ENCODE measurements at places on chromosomes 5 and 9. TPM values are rescaled to one million over a fixed set of nuclear protein-coding genes. Genes with fewer than 3 reads are reported as not detected.
A peak's percentile ranks its signal among the peaks of the same experiment; 100 is the strongest.

DNA sequence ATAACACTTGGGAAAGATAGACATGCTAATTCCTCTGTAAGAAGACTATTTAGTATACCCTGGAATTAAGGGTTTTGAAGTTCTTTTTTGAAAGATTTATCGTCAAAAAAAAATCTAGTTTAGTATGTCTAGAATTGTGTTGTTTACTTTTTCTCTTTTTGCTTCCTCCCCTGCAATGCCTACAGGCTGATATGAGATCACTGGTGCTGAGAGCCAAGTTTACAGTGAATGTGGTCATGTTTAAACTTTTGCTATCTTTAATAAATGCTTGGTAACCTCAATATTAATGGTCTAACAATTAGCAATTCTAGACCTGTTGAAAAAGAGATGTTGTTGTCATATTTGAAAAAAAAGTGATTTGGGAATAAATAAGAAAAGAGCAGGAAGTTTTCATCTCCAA is 86.1 kb downstream of the CWC27 start:
- DNase-seq: no peak

C1QTNF3 gene
- 0.70 TPM for total RNA-seq

ST8SIA4 gene
- 2.9 TPM for total RNA-seq

GRCh38 chr5:149256451-149256850 is 15.2 kb upstream of the AFAP1L1 start:
- DNase-seq: no peak

- no peak for DNase-seq
Observed at GRCh38 chr9:35193762-35194161, 32.0 kb downstream of the UNC13B start.

PCDHB12 gene
- 1.0 TPM for total RNA-seq

DRD1 gene
- total RNA-seq: not detected

DNA sequence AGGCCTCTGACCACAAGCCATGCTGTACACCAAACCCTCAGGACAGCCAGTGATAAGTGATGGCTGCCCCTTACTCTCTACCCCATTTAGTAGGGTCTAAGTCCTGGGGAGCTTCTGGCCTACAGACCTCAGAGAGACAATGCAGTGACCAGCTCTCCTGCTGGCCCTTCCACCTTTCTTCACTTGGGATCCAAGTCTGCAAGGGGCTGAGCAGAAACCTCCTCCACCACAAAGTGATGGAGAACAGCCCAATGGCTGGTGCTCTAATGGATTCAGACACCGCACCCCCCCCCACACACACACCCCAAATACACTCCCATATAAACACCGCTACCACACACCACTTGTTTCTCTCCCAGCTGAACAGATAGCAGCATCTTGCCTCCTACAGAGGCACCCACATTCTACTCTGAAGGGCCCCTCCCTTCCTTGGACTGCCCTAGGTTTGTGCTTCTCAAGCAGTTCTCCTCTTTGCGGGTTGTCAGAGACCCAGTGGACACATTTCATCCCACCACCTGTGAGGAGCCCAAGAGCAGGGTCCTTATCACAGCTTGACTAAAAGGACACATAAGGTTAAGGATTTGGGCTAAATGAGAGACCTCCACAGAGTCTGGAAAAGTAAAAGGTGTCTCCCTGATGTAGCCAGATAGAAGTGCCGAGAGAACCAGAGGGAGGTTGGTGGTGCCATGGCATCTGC is 1.3 kb upstream of the PDLIM4 start:
- no peak for DNase-seq

FAM169A gene
- 3.0 TPM for total RNA-seq

NXNL2 gene
- total RNA-seq: not detected

GRCh38 chr9:115373710-115374045 is 255.7 kb upstream of the TNC start:
- no peak for DNase-seq

HSD17B3 gene
- total RNA-seq: 1.3 TPM

- DNase-seq: peak; percentile 23
Observed at GRCh38 chr9:93254806-93255493, 71.0 kb downstream of the WNK2 start.

MAMDC2 gene
- total RNA-seq: 10.0 TPM

DNA sequence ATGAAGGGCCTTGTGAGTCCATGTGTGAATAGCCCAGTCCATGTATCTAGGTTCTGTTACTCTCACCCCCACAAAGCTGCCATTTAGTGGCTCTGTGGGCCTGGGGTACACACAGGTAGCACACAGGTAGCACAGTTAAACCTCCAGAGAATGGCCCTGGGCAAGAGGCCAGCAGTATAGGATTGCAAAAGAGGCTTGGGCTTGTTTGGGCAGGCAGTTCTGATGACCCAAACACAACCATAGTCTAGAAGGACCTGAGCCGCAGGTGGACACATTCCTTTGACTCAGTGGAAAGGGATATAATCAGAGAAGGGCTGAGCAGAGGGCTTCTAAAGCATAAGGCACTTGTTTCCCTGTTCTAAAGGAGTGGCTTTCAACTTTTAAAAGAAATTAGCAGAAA is 326.8 kb upstream of the SGCD start:
- DNase-seq: no peak

DNA sequence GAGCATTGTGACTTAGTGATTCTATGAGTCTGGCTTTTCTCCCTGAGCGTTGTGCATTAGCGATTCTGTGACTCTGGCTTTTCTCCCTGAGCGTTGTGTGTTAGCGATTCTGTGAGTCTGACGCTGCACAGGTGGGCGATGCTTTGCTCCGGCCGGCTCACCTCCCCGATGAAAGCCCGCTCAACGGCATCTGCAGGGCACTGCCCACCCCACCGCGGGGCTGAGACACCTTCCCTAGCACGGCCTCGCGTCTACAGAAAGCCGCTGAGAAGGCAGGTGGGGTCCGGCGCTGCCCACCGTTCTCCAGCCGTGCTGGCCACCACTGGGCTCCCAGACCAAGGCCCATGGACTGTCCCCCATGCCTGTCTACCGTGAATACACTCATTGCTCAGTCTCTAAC is 12.8 kb upstream of the SLC9A3 start:
- DNase-seq: peak; percentile 31

DNA sequence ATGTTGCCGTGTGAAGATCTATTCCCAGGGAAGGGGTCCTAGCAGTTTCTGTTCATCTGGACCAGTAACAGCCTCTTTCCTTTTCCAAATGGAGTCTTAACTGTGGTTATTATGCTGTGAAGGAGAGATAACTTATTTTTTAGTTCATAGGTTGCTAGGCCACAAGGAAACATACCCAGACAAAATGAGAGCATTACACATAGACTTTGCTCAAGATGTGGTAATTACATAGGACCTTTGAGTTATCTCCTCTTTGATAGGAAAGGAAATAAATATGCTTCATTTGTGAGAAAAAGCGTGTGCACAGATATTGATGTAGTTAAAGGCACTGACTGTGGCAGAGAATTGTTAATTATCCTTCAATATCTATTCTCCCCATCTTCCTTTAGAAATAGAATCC is 52.5 kb upstream of the SNX2 start:
- DNase-seq: no peak

MYMK gene
- not detected for total RNA-seq

CCDC171 gene
- 1.6 TPM for total RNA-seq

- no peak for DNase-seq
Observed at GRCh38 chr5:67192719-67193438, 3.7 kb downstream of the CD180 start.

TMEFF1 gene
- total RNA-seq: not detected

- no peak for DNase-seq
Observed at GRCh38 chr5:13348568-13348967, 595.9 kb downstream of the DNAH5 start.

CCL19 gene
- total RNA-seq: 0.70 TPM

DNA sequence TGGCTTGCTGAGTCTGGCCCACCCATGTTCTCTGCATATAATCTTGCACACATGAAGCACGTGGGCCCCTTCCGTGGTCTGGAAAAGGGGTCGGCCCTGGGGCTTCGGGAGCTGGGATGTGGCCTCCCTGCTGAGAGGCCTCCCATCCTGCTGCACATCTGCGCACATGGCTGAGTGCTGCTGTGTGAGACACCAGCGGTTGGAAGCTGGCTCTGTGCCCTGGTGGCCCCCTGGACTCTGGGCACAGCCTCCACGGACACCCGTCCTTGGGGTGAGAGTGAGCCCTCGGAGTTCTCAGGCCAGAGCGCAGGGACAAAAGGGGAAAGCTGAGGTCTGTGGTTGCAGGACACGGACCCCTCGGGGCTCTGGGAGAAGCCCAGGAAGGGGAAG is 115.8 kb downstream of the RXRA start:
- no peak for DNase-seq

DNA sequence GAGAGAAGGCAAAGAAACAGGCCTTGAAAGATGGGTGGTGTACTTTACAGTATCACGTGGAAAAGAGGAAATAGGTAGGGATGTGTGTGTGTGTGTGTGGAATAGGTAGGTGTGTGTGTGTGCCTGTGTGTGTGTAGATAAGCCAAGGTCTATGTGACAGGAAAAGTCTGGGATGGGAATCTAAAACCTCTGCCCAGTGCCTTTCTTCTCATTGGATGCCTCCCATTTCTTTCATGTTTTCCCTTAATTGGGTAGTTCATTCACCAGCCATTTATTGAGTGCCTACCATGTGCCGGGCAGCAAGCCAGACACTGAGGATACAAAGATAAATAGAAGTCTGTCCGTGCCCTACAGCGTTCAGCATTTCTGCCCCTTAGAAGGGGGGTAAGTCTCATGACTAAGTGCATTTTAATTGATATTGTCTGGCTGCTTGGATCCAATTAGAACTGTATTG is 1.0 kb downstream of the URM1 start:
- no peak for DNase-seq

GRCh38 chr5:54757541-54757940 is 227.9 kb downstream of the ESM1 start:
- DNase-seq: no peak

DNA sequence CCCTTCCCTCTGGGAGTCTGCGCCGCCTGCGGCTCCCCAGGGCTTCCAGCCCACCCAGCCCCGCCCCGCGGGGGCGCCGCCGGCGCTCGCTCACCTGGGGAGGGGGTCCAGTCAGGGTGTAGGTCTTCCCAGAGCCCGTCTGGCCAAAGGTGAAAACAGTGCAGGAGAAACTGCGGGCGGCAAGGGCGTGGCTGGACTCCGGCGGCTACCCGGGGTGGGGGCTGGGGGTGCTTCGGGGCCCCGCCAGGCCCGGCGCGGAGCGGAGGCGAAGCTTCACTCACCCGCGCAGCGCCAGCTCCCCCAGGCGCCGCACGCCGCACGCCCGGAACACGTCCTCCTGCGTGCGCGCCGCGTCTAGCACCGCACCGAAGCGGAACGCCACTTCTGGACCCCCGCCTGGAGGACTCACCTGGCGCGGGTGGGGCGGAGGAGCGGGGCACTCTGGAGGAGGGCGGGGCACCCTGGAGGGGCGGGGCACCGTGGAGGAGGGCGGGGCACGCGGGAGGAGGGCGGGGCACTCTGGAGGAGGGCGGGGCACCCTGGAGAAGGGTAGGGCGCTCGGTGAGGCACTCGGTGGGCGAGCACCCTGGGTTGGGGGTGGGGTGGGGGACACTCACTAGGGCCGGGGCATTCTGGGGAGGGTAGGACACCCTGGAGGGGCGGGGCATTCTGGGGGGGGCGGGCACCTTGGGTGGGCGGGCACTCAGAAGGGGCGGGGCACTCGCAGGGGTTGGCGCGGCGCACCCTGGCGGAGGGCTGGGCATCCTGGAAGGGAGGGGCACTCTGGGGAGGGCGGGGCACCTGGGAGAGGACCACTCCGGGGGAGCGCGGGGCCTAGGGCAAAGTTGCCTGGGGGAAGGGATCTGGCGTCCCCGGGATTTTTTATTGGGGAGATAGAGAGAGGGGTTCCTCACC is 814 bp downstream of the KIF12 start:
- no peak for DNase-seq

GRCh38 chr9:99515895-99516656 is 294.0 kb downstream of the SEC61B start:
- no peak for DNase-seq

FOXI1 gene
- not detected for total RNA-seq

- peak; percentile 94 for DNase-seq
Observed at GRCh38 chr9:136342181-136343120, 15.1 kb downstream of the GPSM1 start.

- no peak for DNase-seq
Observed at GRCh38 chr9:16624744-16625117, 245.7 kb downstream of the BNC2 start.

DNA sequence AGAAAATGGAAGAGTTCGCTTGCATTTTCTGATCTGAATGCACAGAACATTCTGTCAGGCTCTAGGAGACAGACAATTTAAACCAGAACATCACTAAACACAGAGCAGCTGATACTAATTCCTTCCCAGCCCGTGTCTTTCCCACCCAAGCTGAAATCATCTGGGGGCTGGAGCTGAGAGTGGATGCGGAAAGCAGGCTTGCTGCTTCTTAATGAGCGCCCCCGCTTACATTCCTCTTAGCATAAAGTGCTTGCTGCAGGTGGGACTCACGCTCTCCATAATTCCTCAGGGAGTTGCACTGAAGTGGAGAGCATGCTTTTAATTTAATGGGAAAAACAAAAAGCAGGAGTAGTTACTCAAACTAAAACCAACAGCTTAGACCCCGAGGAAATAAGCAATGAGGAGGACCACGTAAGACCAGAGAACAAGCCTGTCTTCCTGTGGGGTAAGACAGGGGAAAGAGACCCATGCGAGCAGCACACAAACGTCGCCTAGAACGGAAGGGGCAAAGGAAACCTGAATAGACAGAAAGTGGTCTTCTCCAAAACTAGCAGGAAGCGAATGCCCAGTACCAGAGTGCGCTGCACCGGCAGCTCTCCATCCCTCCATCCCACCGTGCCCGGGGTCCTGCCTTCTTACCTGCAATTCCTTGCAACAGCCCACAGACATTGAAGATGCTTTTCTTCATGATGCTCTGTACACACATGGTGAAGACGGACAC is 139.3 kb downstream of the LHFPL2 start:
- DNase-seq: no peak

GRCh38 chr5:160450164-160450932 is 28.7 kb downstream of the PTTG1 start:
- DNase-seq: no peak

- DNase-seq: peak; percentile 82
Observed at GRCh38 chr5:61275841-61276240, 56.2 kb upstream of the ZSWIM6 start.

- no peak for DNase-seq
Observed at GRCh38 chr5:179118756-179119414, 58.7 kb downstream of the ZNF354C start.

- no peak for DNase-seq
Observed at GRCh38 chr5:140875085-140876065, at the start of gene PCDHA12. PCDHA12 (plus strand) TSS chr5:140875308; CDS start chr5:140875473, 165 bp downstream.

GRCh38 chr5:87156631-87157030 is 111.1 kb upstream of the RASA1 start:
- DNase-seq: no peak

All from Right ventricle myocardium superior (tissue), 1 donor.